CD8-positive, alpha-beta memory T cell (primary cell): ENCODE measurements at places on chromosomes 2 and 18. TPM values are rescaled to one million over a fixed set of nuclear protein-coding genes. Genes with fewer than 3 reads are reported as not detected.

Gene NDUFV2
- 331 TPM for total RNA-seq

Gene PFN4
- total RNA-seq = not detected

Gene UGT1A3
- total RNA-seq = not detected

Gene CRYGD
- total RNA-seq = not detected

Gene PPP1R1C
- not detected for total RNA-seq

Gene ZBTB14
- 21.1 TPM for total RNA-seq

Gene MEP1B
- total RNA-seq = not detected

Gene TSPYL6
- total RNA-seq = not detected

Gene ERMN
- total RNA-seq = 0.42 TPM

Gene ICOS
- total RNA-seq = 87.2 TPM

Gene CTLA4
- 39.0 TPM for total RNA-seq

Gene OTX1
- total RNA-seq = not detected

Gene LCT
- 0.48 TPM for total RNA-seq

Gene FER1L5
- not detected for total RNA-seq

Gene CPS1
- 2.3 TPM for total RNA-seq

Gene ALKAL2
- not detected for total RNA-seq

Gene VWC2L
- total RNA-seq = not detected

Gene KCNE4
- not detected for total RNA-seq

Gene DSG1
- total RNA-seq = not detected

Gene OSBPL6
- total RNA-seq = 1.6 TPM
